Right ventricle myocardium inferior (tissue), 1 donor: ENCODE measurements at places on chromosomes 6 and 20. TPM values are rescaled to one million over a fixed set of nuclear protein-coding genes. Genes with fewer than 3 reads are reported as not detected.

SIRPG gene
- not detected for total RNA-seq

SFTA2 gene
- not detected for total RNA-seq

XKR7 gene
- total RNA-seq = not detected

EYS gene
- total RNA-seq = not detected

DNA sequence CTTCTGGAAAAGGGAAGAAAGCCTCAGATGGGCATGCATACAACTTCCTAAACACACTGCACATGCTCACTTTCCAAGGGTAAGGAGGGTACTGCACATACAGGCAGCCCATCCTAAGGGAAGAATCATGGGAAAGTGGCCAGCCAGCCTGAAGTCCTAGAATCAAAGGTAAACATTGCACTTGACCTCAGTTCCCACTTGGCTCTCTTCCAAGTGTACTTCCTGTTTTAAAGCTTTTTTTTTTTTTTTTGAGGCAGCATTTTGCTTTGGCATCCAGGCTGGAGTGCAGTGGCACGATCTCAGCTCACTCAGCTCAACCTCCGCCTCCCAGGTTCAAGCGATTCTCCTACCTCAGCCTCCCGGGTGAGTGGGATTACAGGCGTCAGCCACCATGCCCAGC is 225.3 kb upstream of the EPHA7 start:
- DNase-seq = no peak
